ENCODE measurements at places on chromosomes 4 and X.

DNA sequence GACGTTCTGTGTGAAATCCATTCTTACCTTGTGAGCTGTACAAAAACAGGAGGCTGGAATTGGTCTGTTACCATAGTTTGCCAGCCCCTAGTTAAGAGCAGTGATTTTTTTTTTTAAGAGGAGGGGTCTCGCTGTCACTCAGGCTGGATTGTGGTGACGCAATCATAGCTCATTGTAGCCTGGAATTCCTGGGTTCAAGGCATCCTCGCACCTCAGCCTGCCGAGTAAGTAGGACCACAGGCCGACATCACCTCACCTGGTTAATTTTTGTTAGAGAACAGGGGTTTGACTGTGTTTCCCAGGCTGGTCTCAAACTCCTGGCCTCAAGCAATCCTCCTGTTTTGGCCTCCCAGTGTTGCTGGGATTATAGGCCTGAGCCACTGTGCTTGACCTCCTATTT, 7.5 kb downstream of the USP9X start:
- no peak for DNase-seq

- no peak for DNase-seq
Measured at GRCh38 chrX:132004728-132005127, 18.4 kb upstream of the STK26 start.

GRCh38 chrX:3299636-3300035, 46.8 kb downstream of the MXRA5 start:
- no peak for DNase-seq

GRCh38 chrX:38651625-38652601, 90.6 kb downstream of the TSPAN7 start:
- no peak for DNase-seq

GRCh38 chrX:2848871-2849301, 20.2 kb downstream of the GYG2 start:
- no peak for DNase-seq

GRCh38 chr4:8227201-8227770, 28.2 kb downstream of the SH3TC1 start:
- no peak for DNase-seq

- DNase-seq: no peak
Measured at GRCh38 chr4:100716416-100716815, 198.6 kb upstream of the EMCN start.

- no peak for DNase-seq
Measured at GRCh38 chr4:90071289-90072235, 55.6 kb upstream of the CCSER1 start.

GRCh38 chr4:122894827-122895226, 27.6 kb downstream of the NUDT6 start:
- DNase-seq: no peak

DNA sequence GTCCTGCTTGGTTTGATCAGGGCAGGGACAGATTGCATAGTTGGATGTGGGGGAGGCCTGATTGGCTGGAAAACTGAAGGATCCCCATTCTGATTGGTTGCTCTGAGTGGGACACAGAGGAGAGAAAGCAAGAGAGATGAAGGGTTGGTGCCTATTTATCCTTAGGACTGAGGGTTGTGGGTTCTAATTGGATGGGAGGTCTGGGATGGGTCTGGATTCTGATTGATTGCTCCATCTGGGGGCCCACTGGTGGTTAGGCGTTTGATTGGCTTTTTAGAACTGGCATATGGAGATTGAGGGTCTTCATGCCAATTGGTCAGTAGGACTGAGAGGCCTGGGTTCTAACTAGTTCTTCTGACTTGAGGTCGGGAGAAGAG, 644 bp upstream of the EBP start:
- no peak for DNase-seq

- no peak for DNase-seq
Measured at GRCh38 chr4:102717448-102718092, 43.2 kb downstream of the MANBA start.

DNA sequence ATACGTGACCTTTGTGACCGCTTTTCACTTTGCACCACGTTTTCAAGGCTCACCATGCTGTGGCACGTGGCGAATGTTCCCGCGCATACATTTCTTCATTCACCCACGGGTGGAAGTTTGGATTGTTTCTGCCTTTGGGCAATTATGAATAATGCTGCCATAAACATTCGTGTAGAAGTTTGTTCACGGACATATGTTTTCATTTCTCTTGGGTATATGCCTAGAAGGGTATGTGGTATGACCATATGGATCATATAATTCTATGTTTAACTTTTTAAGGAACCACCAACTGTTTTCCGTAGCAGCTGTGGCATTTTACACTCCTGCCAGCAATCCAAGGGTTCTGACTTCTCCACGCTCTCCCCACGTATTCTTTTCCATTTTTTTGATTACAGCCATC, 60.9 kb upstream of the MXD4 start:
- DNase-seq: no peak

- no peak for DNase-seq
Measured at GRCh38 chr4:105966051-105966450, 70.8 kb downstream of the NPNT start.

DNA sequence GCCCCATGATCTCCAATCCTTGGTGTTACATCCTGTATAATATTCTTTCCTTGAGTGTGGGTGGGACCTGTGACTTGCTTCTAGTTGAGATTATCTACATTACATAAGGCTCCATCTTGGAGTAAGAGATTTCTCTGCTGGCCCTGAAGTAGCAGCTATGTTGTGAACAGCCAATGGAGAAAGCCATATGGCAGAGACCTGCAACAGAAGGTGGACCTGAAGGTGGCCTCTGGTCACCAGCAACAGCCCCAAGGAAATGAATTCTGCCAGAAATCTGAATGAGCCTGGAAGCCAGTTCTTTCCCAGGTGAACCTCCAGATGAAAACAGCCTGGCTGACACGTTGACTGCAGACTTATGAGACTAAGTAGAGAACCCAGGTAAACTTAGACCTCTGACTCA, 2.3 kb upstream of the INTS6L start:
- no peak for DNase-seq

DNA sequence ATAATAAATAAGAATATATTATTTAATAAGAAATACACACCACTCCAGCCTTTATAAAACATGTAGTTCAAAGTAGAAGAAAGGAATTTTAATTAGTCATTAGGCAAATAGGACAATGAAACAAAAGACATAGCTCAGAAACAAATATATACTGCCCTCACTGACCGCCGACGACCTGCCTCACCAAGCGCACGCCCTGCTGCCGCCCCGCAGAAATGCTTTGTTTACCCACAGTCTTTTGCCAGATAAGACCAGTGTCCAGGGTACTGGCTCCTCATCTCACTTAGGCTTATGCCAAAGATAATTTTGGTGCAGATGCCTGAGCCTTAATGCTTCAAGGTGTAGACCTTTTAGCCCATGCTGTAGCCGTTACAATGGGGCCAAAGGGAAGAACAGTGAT, 199.5 kb downstream of the HHIP start:
- DNase-seq: no peak

DNA sequence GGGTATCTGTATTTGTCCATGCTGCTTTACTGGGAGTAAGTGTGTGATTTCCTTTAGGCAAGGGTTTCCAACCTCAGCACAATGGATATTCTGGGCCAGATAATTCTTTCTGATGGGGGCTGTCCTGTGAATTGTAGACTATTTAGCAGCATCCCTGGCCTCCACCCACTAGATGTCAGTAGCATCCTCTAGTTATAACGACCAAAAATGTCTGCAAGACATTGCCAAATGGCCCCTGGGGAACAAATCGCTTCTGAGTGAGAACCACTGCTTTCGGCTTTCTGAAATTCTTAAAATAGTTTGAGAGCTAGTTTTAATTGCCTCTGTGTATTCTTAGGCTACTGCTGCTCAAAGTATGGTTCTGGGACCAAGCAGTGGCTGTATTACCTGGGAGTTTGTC, 81.2 kb upstream of the GPM6B start:
- peak; percentile 29 for DNase-seq

DNA sequence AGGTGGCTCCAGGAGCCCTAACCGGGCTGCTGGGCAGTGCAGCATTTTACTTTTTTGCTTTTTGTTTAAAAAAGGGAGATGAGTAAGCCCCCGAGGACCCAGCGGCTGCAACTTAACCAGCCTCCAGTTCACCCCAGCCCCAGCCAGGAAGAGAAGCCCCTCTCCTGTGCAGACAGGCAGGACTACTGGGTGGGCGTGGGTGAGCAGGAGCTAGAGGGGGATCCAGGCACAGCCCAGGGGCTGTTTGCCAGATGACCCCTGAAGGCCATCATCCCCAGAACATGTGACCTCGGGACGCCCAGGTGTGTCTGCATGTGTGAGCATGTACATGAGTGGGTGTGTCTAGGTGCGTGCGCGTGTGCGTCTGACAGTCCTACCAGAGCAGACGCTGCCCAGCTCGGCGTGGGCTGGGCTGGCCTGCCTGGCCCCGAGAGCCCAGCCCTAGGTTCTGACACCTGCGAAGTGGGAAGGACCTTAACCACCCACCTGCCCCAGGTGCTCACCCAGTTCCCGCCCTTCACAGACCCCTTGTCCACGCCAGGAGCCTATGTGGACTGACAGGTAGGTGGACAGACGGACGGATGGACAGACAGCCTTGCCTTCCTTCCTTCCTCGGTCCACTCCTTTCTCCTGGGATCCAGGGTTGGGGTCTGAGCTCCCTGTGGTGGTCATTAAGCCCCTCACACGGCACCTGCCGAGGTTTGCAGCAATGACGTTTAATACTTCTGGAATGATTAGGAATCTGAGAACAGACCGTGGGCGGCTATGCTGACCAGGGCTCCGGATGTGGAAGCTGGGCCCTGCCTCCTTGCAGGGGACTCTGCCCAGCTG, 7.8 kb upstream of the HAUS3 start:
- DNase-seq: no peak

GRCh38 chr4:183801457-183802165, 103.5 kb upstream of the STOX2 start:
- DNase-seq: no peak

DNA sequence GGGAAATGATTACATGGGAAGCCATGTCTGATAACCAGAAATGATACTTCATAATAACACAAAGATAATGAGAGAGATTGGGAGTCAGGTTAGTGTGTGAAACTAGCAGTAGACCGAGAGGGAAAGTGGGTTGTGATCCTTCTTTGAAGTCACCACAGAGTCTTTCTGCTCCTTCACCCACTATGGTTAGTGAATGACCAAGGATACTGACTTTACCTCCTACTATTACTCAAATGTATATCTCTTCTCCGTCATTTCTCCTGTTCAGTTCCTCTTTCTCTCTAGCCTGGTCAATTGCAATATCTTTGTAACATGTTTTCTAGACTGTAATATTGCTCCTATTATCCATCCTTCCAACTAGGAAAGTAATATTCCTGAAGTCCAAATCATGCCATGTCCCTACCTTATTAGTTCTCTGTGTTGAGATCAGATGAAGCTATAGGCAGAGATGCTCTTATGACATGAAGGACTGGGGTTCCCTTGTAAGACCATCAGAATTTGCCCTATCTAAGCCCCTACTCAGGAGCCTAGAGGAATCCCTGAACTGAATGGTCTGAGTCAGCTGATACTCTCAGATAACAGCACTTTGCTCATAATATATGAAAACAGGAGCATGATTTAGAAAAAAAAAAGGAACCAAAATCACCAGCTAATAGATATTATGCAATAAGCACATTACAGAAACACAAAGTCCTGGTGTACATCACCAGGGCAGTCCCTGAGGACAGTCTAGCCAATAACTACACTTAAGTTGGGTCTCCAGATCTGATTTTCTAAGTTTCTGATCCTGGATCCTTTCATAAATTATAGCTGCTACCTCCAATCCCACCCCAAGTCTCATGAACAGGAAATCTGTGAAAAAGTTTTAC, 81.2 kb downstream of the SHROOM3 start:
- no peak for DNase-seq

GRCh38 chrX:2340991-2341390, 159.8 kb downstream of the DHRSX start:
- DNase-seq: no peak

DNA sequence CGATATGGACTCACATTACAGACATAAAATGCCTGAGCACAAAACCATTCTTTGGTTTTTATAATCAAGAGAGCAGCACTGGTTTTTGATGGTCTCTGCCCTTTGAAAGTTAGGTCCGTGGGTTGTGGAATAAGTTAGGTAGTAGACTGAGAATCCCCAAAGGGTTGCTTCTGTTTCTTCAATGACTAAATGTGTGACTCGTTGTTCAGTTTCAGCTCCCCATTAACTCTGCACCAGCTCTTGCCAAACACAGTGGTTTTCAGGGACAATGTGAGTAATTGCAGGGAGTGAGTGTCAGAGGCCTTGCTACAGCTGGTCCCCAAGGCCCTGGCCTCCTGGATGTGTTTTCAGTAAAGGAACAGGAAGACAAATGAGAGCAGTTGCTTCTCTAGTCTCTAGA, 24.8 kb downstream of the SMIM20 start:
- no peak for DNase-seq

DNA sequence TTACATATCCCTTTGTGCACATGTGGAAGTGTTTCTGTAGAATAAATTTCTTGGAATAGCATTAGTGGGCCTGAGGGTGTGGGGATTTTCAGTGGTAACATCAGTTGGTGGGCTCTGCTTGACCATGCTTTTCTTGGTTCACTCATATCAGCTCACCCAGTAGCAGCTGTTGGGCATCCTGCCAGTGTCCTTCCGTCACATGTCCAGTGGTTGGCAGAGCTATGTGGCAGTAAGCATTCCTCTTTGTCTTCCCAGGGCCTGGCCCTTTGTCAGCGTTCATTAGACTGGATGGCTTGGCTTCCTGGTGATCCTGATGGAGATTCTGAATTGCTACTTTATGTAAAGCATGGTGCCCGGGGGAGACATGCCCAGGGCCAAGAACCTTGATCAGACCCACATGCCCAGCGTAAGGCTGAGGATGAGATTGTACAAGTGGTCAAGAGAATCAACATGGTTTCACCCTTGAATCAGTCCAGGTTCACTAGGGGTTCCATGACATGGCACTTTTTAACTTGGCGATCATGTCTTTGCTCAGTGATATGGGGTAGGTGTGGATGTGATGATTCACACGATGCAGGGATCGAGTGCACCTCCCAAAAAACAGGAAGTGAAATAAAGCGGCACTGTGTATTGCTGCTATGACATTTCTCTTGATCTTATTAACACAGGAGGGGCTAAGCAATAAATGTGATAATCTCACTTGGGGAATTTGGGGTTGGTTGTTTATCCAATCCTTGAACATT, 72.1 kb upstream of the IGFBP7 start:
- peak; percentile 29 for DNase-seq

DNA sequence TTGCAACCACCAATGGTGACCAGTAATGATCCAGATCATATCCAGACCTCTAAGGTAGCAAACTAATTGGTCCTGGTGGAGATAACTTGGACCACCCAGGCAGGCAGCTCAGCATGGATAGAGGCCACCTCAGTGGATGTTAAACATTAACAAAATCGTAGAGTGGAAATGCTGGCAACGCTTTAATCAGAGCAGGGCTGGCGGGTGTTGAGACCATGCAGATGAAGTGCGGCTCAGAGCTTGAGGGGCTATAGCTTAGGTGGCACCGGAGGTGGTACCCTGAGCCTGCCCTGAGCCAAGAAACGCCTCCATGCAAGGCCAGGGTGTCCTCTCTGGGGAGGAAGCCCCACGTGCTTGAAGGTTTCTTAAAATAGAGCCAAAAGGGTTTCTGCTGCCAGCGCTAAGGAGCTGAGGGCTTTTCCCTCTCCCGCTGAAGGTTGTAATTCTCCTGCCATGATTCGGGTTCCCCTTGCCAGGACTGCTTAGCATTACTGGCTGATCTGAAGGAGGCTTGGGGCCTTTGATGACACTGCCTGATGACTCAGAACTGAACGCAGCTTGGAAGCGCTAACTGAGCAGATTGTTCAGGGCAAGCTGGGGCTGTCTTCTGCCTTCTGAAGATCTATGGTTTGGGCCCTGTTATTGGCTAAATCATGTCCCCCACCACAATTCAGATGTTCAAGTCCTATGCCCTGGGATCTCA, 177.8 kb upstream of the ATP6AP2 start:
- DNase-seq: no peak

Measured in RPMI8226 (cell line).